WTC11 (cell line): ENCODE measurements at places on chromosomes 6 and 20. TPM values are rescaled to one million over a fixed set of nuclear protein-coding genes. Genes with fewer than 3 reads are reported as not detected.

GRCh38 chr6:15434263-15434662 is 188.4 kb downstream of the JARID2 start:
- no peak for DNase-seq

DNA sequence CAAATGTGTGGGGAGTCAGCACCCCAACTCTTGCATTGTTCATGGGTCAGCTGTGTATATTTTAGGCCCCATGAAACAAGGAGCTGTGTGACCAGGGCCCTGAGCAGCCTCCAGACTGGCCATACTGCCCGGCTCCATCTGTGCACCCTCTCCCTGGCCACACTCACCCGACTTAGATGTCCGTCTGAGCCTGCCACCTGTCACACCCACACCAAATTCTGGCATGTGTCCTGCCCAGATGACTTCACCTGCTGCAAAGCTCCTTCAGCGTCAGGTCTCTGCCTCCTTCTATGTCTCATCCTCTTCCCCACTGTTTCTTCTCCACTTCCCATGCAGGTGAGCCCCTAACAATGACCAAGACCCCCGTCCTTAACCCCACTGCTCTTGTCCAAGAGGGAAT is 88.1 kb upstream of the THBS2 start:
- no peak for DNase-seq

GRCh38 chr6:124694139-124694705 is 268.0 kb upstream of the RNF217 start:
- no peak for DNase-seq

DNA sequence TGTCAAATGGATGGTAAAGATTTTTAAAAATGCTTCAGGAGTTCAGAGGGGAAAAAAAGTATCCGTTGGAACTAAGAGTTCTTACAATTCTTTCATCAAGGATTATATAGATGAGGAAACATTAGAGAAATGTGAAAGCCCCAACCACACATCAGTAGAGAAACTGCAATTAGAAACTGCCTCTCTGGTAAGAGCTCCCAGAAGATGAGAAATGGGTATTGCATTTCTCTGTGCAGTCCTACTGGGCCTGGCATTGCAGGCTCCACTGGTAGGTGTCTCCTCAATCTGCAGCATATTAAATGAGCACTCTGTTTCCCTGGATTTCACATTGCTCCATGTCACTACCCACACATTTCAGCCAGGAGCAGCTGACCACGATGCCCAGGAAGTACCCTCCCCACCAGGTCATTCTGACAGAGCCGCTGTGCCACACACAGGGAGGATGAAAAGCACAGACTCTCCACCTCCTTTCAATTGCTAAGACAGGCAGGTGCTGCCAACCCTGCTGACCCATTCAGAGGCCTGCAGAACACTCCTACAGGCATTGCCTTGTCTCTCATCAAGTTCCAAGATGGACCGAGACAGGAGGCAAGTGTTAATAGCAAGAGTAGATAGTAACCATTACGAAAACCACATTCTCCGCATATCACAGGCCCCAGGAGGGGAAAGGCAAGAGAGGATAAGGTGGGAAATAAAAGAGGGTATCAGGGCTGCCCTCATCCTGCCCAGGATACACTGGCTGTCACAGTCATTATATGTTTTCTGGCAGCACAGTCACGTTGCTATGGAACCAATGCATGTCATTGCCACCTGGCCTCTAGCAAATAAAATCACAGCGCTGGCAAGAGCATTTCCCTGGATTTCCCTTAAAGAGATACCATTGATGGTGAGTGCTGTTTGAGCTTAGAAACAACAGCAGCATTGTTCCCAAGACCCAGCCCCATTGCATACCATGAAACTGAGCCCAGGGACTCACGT is 241.7 kb downstream of the ATXN1 start:
- DNase-seq, result no peak

- no peak for DNase-seq
Measured at GRCh38 chr6:153367021-153367420, 235.9 kb upstream of the RGS17 start.

DNA sequence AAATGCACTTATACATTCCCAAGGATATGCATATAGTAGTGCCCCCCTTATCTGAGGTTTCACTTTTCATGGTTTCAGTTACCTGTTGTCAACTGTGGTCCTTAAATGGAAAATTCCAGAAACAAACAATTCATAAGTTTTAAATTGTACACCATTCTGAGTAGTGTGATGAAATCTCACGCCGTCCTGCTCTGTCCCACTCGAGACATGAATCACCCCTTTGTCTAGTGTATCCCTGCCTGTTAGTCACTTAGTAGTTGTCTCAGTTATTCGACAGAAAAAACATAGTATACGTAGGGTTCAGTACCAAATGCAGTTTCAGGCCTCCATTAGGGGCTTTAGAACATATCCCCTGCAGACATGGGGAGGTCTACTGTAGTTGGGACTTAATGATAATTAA is 57.0 kb downstream of the MAP1LC3A start:
- DNase-seq, result no peak

GRCh38 chr6:131949909-131950766 is 1.0 kb downstream of the CCN2 start:
- peak; percentile 85 for DNase-seq

Gene KIF25
- 0.28 to 1.1 TPM (median 0.71 TPM) in 3 replicates for total RNA-seq

Gene RNF182
- total RNA-seq, result 4.4 to 7.1 TPM (median 6.7 TPM) in 3 replicates

Gene GATA5
- 1.4 to 2.3 TPM (median 1.6 TPM) in 3 replicates for total RNA-seq

Gene PRRT1
- total RNA-seq, result 1.4 to 2.2 TPM (median 1.6 TPM) in 3 replicates

Gene CARMIL1
- total RNA-seq, result 35.1 to 37.6 TPM (median 36.2 TPM) in 3 replicates
